H7 (cell line): ENCODE measurements at places on chromosomes 13 and 19.

DNA sequence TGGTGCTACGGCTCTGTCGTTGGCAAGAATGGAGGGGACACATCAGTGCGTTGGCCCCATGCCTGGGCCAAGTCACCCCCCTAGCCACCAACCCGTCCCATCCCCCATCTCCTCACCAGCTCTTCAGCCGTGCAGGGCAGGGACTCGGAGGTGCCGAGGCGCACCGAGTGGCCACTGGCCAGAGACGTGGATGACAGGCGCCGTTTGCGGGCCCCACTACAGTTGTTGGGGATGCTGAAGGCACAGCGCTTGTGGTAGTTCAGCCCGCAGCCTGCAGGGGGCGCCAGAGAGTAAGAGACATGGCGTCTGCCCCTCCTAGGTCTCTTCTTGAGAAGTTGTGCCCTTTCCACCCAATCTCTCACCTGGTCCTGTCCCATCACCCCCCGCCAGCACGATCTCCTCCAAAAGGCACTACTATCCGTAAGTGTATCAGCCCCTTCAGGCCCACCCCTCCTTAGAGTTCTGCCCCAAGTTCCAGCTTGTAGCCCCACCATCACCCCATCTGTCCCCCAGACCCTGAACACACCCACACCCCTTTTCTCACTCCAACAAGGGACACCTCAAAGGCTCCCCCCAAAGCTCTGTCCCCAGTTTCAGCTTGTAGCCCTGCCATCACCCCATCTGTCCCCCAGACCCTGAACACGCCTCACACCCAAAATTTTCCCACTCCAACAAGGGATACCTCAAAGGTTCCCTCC lies 12.4 kb downstream of the PRKD2 start:
- peak; percentile 93 for DNase-seq

- peak; percentile 84 for DNase-seq
Observed at GRCh38 chr19:45234089-45234869, 10.9 kb downstream of the EXOC3L2 start.

DNA sequence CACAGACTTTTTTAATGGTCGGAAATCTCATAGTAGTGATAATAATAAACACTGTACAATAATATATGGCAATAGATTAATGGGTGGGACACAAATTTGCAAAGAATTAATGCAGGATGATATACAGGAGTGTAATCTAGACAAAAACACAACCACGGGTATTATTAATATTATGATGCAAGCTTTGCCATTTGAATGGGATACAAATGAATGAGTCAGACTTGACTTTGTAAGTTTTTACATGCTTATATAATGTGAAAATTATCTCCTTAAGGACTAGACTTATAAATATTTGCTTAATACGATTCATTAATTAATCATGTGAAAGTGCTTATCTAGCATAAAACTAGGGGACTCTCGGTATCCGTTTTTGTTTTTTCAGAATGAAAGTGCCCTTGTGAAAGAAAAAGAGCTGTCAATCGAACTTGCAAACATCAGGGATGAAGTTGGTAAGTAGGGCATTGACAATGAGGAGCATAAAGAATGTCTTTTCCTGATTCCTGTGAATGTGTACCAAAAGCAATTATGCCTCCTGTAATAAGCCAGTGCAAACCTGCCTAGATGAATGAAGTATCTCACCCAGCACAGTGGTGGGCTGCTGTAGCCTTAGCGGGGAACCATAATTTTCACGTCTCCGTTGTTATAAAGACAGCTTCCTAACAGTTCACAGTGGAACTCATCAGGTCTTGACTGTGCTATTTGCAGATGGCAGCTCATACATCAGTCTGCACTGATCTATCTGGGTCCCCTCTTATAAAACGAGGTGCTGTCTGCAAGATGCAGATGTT lies 155.7 kb downstream of the SLC7A1 start:
- no peak for DNase-seq

- no peak for DNase-seq
Observed at GRCh38 chr13:102940143-102940542, 94.3 kb downstream of the ERCC5 start.

DNA sequence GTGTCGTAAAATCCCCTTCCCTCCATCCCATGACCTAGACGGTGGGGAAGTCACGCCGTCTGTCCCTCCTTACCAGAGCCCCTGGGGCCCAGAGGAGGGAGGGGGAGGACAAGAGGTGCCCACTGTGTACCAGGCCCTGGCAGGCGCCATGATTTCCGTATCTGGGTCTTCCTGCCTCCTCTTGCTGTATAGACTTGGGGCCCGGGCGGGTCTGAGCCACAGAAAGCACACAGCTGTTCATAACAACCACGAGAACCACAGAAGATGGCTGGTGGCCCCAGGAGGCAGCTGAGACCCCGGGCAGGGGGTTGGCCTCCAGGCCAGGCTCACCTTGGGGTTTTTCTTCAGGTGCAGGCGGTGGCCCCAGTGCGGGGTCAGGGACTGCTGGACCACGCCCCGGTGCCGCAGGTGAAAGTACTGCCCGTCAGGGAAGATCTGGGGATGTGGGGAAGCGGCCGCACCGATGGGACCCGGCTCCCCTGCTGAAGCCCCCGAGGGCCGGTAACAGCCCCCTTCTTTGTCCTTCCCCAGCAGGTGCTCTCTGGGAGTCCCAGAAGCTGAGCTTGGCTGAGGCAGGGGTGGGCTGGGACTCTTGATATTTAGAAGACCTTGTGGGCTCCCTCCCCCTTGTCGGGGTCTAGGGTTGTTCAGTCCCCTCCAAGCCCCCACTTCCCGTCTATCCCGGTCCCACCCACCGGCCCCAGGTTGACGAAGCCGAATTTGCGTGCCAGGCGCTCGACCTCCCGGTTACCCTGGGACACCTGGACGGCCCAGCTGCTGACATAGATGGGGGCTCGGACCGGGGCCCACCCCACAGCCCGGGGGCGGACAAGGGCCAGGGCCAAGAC lies 463 bp downstream of the PCSK4 start:
- DNase-seq: peak; percentile 84

DNA sequence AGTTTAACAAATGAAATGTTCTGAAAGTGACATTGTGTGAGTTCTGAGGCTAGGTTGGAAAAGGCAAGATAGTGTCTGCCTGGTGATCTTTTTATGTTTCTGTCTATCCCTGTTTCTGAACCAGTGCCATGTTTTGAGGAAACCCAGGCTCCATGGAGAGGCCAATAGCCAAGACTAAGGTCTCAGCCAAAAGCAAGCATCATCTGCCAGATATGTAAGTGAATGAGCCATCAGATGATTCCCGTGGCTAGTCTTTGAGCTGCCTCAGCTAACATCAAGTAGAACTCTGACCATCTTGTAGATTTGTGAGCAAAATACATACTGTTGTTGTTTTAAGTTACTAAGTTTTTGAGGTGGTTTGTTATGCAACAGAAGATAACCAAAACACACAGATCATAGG lies 19.6 kb upstream of the CCNA1 start:
- DNase-seq: no peak

- DNase-seq: no peak
Observed at GRCh38 chr19:50268501-50268900, 60.7 kb downstream of the KCNC3 start.

- peak; percentile 53 for DNase-seq
Observed at GRCh38 chr19:4414800-4415321, 12.4 kb downstream of the CHAF1A start.

GRCh38 chr19:20154636-20155035 lies 12.4 kb upstream of the ZNF486 start:
- DNase-seq: no peak

GRCh38 chr13:48210178-48210577 lies 22.8 kb upstream of the ITM2B start:
- DNase-seq: no peak

DNA sequence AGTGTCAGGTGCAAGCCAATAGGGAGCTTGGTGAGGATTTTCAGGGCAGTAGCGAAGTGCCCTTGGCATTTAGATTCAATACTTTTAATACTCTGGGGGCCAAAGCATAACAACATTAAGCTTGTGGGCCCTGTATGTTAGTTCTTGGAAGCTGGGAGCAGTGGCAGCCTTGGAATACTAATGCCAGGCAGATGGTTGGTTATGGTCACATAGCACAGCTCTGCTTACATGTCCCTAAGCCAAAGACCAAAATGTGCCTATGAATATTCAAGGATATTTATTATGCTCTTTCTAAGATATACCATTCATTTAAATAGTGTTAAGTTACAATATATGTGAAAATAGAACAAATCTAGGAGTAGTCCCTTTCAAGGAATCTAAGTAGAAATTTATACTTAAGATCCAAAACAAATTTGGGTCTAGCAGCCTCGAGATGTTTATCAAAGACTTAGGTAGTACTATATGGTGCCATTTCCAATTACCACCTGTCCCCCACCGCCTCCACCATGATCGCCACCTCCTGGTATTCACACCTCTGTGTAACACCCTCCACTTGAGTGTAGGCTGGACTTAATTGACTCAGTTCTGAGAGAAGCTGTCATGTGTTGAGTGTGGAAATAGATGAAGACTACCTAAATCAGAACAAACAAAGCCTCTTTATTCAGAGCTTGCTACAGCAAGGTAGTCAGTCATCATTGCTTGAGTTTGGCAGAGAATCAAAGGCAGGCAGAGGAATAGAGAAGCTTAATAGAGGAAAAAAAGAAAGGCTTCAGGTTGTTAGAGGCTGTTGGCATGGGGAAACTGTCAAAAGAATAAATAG lies 261.0 kb downstream of the GPC5 start:
- no peak for DNase-seq

GRCh38 chr19:3981736-3982681 lies 3.3 kb downstream of the EEF2 start:
- peak; percentile 65 for DNase-seq

GRCh38 chr19:44308011-44308410 lies 3.2 kb upstream of the ZNF235 start:
- DNase-seq: no peak

GRCh38 chr19:15110418-15110815 lies 3.2 kb downstream of the SYDE1 start:
- peak; percentile 54 for DNase-seq

GRCh38 chr13:26980099-26981031 lies 191.2 kb downstream of the USP12 start:
- no peak for DNase-seq

DNA sequence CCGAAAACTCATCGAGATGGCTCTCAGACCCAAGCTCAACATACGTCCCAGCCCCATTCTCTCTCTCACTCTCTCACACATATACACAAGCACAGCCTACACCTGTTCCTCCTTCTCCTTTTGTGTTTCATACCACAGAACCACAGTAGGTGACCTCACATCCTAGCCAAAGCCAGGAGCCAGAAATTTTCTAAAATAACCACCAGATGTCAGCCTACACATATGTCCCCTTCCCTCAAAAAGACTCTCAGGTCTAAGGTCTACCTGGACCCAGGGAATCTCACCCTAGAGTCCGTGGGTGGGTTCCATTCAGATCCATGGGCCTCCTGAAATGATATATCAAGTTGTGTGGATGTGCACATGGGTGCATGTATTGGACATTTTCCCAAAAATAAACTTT lies 104.2 kb upstream of the IPO5 start:
- DNase-seq: peak; percentile 31

DNA sequence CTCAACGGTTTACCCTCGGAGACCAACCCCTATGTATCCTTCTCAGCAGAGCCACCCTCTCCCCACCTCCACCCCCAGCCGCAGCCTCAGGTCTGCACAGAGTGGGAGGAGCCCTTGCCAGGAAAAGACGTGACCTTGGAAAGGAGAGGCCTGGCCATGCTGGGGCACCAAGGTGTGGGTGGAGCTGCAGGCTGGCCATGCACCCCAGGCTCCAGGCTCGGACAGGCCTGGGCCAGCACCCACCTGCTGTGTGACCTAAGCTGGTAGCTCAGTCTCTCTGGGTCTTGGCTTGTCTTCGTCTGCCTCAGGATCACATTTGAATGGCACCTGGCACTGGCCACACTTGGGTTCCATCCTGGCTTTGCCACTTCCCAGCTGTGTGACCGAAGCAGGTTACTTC lies 29.5 kb downstream of the CCDC8 start:
- DNase-seq: no peak

DNA sequence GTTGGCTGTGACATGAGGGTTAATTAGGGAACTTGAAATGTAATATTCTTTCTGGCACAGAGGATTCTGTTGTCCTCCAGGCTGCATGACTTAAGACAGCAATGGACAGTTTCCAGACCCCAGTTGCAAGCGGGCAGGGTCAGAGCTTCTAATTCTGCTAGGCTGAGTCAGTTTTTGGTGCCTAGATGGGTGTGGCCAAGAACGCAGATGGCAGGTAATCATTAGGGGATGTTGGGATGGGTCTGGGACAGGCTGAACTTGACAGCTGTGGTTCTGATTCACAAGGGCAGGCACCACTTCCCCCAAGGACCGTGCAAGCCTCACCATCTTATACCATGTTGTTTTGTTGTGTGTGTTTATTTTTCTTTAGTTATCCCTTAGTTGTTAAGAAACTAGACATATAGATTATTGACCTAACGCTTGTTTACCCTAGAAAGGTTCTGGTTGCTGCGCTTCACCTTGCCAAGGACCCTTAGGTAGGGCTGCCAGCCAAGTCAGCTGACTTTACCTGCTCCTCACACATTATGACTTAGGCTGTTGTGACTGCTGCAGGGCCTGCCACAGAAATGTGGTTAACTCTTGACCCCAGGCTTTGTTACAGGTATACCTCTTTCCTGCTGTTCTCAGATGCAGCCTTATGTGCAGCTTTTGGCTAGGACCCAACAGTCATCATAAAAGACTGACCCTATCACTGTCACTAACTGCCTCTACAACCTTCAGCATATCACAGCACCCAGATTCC lies 117.7 kb upstream of the KLF12 start:
- no peak for DNase-seq

DNA sequence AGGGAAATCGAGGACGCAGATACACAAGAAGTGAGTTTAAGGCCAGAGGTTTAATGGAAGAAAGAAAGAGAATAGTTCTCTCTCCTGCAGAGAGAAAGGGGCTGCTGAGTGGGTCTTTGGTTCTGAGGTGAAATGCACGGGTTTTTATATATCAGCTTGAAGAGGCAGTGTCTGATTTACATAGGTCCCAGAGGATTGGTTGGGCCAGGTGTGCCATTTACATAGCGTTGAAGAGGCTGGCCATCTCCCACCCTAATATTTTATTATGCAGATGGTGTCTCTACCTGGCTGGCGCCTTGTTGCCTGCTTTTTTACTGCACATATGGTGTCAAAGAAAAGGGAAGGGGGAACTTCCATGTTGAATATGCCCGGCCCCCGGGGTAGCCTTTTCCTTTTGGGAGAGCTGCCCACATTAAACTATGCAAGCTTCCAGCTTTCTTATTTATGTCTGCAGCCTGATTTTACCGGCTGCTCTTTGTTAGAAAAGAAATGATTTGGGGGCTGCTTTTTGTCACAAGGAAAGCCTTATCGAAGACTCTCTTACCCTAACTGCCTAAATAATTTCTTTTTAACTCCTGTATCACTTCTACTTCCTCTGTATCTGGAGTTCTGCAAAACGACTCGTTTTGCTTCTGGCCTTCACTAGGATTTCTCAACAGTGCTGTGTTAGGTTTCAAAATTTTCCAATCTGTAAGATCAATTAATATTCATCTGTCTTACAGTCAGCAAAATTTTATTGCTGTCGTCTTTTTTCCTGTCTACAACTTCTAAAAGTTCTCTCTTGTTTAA lies 268.5 kb downstream of the B3GLCT start:
- peak; percentile 1 for DNase-seq

DNA sequence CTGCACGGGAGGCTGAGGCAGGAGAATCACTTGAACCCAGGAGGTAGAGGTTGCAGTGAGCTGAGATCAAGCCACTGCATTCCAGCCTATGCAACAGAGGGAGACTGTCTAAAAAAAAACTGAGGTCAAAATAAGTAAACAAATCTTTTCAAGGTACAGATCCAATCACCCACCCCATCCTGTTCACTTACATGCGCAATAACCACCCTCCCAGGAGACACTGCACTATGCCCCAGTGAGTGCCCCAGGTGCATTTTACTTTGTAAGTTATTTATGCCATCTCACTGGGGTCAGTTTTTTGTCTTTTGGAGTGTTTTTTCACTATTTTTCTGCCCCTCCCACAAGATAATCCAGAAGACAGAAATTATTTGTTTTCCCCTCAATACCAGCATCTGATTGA lies 6.9 kb upstream of the ZNF253 start:
- DNase-seq: no peak
